Karpas-422 (cell line): ENCODE measurements at places on chromosomes 16 and 17. TPM values are rescaled to one million over a fixed set of nuclear protein-coding genes. Genes with fewer than 3 reads are reported as not detected.
A peak's percentile ranks its signal among the peaks of the same experiment; 100 is the strongest.

DNA sequence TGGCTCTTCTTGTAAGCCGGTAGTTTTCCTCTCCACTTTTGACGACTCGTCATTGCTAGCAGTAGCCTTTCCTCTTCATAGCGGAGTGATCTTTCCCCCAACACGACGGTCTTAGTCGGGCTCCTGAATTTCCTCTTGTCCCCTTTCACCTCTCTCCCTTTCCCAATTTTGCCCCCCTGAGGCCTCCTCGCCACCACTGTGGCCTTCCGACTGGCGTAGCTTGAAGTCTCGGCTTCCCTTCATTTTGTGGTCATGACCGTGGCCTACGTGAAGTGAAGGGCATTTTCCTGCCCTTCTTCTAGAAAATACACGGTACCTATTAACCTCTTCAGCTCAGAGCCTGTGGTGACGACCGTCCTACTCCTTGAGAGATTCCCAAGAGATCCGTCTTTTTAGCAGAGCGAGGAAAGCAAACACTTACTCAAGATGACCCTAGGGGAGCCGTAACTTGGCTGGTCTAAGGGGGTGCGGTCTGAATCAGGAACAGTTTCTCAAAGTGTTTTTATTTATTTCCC, 787 bp downstream of the PRKAR1A start:
- H3K27ac ChIP-seq = peak overlapping the region; percentile 86
- H3K4me1 ChIP-seq = peaks cover 44% of the 10 kb centered on the region
- peaks cover 31% of the 10 kb centered on the region for H3K36me3 ChIP-seq
- DNase-seq = peak; percentile 53
- peak overlapping the region; percentile 76 for H3K4me3 ChIP-seq

GRCh38 chr17:49510059-49510719, 15.1 kb downstream of the NGFR start:
- H3K36me3 ChIP-seq = no peaks in the 10 kb centered on the region
- no peaks in the 10 kb centered on the region for H3K27me3 ChIP-seq

GRCh38 chr17:82479602-82480001, 21.1 kb downstream of the NARF start:
- H3K36me3 ChIP-seq = peaks cover 9% of the 10 kb centered on the region; the same call in 1 of the 2 replicates
- no peaks in the 10 kb centered on the region for H3K4me1 ChIP-seq
- no peak overlapping the region for H3K27ac ChIP-seq
- DNase-seq = no peak

GRCh38 chr17:13592427-13592826, 9.3 kb downstream of the HS3ST3A1 start:
- no peaks in the 10 kb centered on the region for H3K27me3 ChIP-seq
- no peaks in the 10 kb centered on the region for H3K4me1 ChIP-seq
- no peak overlapping the region for H3K27ac ChIP-seq
- no peak overlapping the region for H3K4me3 ChIP-seq

The CD68 gene
- 3.8 and 6.0 TPM in 2 replicates for total RNA-seq
